ENCODE measurements at places on chromosomes 2 and 18.

DNA sequence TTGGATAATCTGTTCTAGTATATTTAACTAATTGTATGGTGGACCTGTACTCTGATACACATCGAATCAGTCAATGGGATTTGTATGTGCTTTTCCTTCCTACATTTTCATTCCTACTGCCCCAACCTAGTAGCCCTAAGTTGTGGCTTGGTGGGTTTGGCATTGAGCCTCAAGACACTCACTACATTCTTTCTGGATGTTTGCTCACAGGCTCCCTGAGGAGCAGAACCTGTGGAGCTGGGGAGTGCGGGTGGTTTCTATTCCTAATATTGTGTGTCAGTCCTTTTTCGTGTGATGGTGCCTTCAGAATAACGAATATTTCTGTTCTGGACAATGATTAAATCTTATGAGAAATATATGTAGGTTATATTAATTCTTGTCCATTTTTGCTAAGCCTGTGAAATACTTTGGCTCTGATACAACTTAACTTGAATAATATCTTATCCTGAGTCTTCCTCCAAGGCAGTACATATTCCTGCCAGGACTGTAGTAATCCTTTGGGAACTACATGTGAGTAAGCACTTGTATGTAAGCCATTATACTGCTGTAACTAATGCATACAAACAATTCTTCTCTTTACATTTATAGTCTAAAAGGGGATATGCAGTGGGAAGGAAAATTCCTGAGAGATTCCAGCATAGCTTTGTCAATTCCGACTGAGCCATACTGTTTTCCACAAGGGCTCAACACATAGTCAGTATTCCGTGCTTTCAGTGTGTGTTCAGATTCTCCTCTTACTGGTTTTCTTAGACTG is 150.6 kb downstream of the AGPS start:
- no peak for DNase-seq

DNA sequence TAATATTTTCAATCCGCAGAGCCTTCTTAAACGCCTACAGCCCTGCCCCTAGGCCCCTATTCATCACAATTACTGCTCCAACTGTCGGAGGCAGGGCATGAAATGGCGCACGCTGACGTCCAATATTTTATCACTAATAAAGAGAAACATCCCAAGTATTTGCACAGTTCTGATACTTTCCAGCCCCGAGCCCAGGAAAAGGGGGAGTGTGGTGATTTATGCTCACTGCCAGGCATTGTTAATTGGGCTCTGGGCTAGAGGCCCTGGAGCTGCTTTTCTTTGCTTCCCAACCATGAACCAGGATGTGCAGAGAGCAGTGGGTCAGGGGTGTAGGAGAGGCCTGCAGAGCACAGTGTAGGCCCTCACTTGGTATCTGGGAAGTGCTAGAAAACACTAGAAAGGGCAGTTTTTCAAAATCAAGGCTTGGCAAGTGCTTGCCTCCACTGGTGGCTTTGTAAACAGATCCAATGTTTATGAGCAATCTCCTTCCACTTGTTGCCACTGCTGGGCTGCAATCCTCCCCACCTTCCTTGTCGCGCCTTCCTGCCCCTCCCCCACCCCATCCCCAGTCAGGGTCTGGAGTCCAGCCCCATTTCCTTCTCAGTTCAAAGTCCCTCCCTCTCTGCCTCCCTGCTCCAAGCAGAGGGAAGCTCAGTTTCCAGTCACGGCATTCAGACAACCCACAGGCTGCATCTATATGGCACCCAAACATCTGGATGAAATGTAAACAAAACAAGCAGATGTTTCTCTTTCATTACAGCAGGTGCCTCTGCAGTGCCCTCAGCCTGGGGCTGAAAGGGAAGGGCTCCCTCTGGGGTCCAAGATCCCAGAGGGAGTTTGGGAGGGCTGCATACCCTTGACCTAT is 83.9 kb upstream of the PKDCC start:
- peak; percentile 56 for DNase-seq

- DNase-seq = peak; percentile 29
These were observed 45.9 kb upstream of the EGR4 start for GRCh38 chr2:73339201-73339600.

- no peak for DNase-seq
These were observed 32.2 kb downstream of the THADA start for GRCh38 chr2:43563679-43564078.

DNA sequence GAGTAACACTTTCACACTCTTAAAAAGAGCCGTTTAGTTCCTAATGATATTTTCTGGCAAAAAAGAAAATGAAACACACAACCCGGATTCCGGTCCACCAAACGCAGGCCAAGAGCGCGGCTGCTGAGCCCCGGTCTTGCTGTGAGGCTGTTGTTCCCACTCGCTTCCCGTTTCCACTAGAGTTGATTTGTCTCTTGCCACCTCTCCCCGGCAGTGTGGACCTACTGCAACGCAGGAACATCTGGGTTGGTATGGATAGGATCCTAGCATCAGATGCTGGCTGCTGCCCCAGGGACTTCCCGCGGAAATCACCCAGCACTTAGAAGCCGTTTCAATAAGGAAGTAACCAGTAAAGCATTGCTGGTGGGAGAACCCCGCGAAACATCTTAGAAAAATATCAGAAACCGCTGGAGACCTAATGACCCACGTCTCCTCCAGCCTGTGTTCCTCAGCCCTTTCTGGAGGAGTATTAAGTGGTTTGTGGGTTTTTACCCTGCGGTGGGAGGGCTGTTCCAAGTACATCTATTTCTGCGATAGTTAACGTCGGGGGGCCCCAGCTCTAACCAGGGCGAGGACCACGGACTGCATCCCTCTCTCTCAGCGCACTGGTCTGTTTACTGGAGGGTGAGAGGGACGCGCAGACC is 939 bp downstream of the DOCK10 start:
- no peak for DNase-seq

- DNase-seq = no peak
These were observed 84.6 kb upstream of the SPTBN1 start for GRCh38 chr2:54371460-54372065.

DNA sequence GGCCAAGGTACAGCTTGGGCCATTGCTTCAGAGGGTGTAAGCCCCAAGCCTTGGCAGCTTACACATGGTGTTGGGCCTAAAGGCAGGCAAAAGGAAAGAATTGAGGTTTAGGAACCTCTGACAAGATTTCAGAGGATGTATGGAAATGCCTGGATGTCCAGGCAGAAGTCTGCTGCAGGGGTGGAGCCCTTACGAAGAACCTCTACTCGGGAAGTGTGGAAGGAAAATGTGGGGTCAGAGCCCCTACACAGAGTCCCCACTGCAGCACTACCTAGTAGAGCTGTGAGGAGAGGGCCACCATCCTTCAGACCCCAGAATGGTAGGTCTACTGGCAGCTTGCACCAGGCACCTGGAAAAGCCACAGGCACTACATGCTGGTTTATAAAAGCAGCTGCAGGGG is 124.2 kb downstream of the RPIA start:
- no peak for DNase-seq

GRCh38 chr2:134491771-134492441 is 226.9 kb downstream of the TMEM163 start:
- DNase-seq = no peak

- no peak for DNase-seq
These were observed 188.7 kb upstream of the ZEB2 start for GRCh38 chr2:144708626-144709025.

GRCh38 chr2:148545390-148546256 is 98.9 kb upstream of the EPC2 start:
- DNase-seq = no peak

GRCh38 chr2:114085992-114086391 is 196.1 kb downstream of the ACTR3 start:
- no peak for DNase-seq

GRCh38 chr2:15293262-15293937 is 267.7 kb downstream of the NBAS start:
- DNase-seq = no peak

GRCh38 chr2:59395119-59395518 is 1154.0 kb upstream of the FANCL start:
- no peak for DNase-seq

DNA sequence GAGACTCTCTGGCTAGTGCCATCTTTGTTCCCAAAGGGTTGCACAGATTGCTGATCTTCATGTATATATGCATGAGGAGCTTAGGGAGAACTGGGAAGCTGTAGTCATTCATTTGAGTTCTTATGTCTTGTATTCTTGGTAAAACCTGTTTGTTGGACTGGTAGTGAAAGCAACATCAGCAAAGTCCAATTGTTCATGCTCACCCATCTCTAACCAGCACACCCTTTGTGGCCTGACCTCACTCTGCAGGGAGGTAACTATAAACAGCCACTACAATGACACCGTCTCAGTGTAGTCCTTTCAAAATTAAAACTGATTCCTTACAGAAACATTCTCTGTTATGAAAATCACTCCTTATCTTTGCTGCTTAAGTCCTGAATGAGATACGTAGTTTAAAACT is 13.9 kb upstream of the LMAN1 start:
- DNase-seq = peak; percentile 26

DNA sequence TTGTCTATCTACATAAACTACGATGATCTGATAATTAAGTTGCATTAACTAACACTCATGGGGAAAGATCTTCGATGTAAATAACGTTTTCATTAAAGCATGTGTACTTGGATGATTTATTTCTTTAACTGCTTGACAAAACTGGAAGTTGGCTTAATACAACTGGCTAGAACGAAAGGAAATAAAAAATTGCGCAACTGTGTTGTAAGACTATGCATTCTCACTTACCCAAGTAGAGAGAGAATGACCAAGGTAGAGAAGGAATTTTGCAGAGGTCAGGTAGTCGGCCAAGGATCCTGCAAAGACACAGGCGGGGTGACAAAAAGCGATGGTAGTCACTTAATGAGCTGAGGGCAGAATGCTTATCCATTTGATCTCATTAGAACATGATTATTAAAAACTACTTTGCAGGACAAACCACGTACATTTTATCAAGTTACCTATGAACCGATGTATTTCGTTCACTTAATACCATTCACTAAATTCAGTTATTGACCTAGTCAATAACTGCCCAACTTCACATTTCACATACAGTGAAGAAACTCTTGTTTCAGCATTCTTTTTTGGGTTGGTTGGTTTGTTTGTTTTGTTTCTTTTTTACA is 900 bp downstream of the SLC40A1 start:
- no peak for DNase-seq

GRCh38 chr2:133365117-133365516 is 203.1 kb downstream of the NCKAP5 start:
- DNase-seq = no peak

DNA sequence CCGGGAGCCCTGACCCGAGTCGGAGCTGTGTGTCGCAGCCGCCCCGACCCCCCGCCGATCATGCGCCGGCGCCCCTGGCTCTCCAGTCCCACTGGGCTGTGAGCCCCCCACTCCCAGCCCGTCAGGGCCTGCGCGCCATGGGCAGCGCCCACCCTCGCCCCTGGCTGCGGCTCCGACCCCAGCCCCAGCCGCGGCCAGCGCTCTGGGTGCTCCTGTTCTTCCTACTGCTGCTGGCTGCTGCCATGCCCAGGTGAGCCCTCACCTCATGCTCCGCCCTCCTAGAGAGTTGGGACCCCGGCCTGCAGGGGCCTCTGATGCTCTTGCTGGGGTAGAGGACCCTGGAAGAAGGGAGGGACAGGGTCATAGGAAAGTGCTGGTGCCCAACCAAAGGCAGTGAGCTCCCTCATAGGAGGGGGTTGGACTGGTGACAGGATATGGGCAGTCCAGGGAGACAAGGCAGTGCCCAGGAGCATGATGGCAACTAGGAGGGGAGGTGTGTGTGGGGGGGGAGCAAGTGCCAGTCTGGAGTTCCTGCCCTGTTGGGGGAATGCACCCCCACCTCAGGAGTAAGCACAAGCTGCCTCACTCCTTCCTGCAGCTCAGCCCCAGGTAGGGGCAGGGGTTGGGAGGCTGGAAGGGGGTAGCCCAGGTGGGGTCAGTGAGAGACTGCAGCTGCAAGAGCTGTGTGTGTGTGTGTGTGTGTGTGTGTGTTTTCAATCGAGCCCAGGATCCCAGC is 375 bp downstream of the WNT10A start:
- no peak for DNase-seq
